ENCODE measurements at places on chromosomes 4 and X.

- DNase-seq: peak; percentile 99
Observed at GRCh38 chr4:103099691-103100392, at the start of gene BDH2. BDH2 (minus strand) TSS chr4:103099834; CDS start chr4:103096254, 3,580 bp downstream.

DNA sequence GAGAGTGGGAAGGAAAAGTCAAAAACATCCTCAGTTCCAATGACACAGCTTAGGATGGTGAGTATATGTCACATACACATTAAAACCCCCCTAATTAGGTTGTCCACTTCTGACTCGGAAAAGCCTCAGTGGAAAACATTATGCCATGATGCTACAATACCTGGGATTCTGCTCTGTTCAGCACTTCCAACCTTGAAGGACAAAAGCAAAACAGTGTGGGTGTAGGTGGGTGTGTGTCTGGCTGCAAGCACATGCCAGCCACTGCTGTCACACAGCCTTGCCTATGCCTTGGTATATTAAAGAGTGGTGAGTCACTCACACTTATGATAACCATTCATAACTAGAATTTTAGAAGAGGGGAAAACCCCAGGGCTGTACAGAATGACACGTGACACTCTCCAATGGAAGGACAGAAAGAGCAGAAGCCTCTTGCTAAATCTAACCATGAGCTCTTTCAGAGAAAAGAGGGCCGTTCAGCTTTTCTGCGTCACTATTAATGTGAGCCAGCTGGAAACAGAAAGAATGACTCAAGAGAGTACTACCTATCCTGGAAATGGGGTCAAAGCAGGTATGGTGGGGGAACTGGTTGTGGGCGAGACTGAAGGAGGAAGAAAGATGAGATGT lies 159.6 kb downstream of the TET2 start:
- DNase-seq: no peak

- no peak for DNase-seq
Observed at GRCh38 chr4:7515390-7515902, 80.7 kb upstream of the PSAPL1 start.

DNA sequence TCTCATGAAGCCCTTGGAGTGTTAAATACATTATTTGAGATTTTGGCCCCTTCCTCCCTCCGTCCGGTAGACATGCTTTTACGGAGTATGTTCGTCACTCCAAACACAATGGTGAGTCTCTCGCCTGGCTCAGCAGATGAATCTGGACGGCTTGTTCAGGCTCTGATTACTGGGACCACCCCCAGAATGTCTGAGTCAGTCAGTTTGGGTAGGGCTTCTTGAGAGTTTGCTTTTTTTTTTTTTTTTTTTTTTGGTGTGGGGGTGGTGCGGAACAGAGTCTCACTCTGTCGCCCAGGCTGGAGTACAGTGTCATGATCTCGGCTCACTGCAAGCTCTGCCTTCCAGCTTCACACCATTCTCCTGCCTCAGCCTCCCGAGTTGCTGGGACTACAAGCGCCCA lies 62.4 kb upstream of the MSANTD1 start:
- DNase-seq: no peak

GRCh38 chr4:52010986-52011385 lies 9.2 kb downstream of the LRRC66 start:
- no peak for DNase-seq

GRCh38 chrX:94524867-94525266 lies 850.9 kb downstream of the FAM133A start:
- DNase-seq: no peak

GRCh38 chr4:42436928-42437565 lies 39.8 kb downstream of the SHISA3 start:
- DNase-seq: no peak

DNA sequence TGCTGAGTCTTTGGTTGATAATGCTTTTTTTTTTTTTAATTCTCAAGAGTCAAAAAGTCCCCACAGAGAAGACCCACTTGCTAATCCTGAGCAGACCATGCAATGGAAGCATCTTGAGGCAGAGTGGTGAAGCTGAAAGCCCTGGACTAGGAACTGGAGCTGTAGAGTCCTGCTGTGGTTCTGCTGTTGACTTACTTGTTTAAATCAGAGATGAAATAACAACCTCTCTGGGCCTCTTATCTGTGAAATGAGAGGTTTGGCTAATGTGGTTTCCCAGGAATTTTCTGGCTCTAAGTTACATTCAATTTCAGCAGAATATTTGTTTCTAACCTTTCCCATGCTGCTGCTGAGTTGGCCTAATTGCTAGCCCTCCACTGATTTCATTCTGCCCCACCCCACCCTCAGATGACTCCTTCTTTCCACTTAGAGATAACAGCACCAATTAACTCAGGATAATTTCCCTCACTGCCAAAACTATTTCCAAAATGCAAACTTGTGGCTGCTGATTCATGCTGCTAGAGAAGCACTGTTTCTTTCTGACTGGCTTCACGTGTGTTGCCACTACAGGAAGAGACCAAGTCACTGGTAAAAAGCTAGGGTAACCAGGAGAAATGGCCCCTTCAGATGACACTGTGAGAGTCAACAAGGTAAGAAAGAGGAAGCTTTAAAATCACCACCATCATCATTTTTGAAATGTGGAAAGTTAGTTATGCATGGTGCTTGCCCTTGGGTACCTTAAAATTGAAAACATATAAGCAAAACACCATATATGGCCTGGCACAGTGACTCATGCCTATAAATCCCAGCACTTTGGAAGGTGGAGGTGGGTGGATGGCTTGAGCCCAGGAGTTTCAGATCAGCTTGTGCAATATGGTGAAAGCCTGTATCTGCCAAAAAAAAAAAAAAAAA lies 326.4 kb downstream of the DCHS2 start:
- DNase-seq: peak; percentile 87

GRCh38 chr4:86999136-86999643 lies 64.4 kb downstream of the AFF1 start:
- peak; percentile 51 for DNase-seq

GRCh38 chr4:23818097-23818885 lies 71.6 kb downstream of the PPARGC1A start:
- DNase-seq: no peak

DNA sequence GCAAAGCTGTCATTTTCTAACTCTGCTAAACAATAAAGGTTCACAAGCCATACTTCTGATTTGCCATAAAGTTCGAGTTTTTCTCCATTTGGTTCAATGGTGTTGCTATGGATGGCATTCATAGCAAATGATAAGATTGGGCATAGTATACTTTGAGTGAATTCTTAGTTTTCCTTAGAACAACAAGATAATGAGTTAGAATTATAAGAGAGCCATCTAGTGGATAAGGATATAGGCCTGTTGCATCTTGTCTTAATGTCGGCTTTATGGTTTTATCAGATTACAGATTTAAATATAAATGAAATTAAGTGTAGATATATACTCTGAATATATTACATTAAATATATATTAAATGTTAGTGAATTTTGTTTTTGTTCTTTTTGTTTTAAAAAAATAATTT lies 644.6 kb downstream of the IL1RAPL1 start:
- peak; percentile 37 for DNase-seq

DNA sequence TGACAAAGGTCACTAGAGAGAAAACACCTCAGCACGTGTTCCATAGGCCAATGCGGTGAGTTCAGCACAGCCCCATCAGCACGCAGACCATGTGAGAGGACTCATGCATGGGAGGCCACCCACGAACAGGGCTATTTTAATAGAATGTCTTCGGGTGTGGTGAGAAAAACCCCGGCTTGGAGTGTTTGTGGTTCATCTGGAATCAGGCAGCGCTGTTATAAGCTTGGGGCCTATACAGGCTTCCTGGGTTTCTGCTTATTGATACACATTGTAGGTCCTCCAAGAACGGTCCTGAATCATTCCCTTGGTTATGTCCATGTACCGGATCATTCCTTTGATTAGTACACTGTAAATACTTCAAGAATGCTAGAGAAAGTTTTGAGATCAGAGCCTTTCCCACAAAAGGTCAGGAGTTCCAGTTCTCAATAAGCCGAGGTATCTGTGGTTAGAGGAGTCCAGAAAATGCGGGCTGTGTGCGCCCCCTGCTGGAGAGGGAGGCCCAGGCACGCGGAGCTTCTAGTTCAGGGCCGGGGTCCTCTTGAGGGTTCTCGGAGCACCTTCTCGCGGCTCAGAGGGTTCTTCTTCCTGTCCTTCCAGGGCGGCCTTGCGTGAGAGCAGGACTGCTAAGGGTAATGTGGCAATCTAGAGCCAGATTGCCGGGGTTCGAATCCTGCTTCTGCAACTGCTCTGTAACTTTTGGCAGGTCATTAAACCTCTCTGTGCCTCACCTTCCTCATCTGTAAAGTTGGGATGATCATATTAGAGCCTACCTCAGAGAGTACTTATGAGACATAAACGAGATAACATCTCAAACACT lies 51.8 kb downstream of the TLR10 start:
- DNase-seq: peak; percentile 93

DNA sequence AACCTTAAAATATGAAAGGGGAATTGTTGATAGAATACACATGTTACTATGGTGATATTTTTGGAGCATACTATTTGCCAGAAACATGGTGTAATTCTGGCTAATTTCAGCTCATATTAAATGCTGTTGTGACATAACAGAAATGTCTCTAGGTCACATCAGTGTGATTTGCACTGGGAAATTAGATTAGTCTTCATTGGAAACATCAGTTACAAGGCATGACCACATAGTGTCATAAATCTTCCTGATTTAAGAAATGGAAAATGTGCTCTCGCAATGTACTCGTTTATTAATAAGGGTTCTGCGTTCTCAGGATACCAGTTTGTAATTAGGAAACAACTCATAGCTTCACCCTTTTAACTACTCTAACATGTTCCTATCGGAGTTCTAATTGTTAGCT lies 72.9 kb upstream of the GYPA start:
- no peak for DNase-seq

DNA sequence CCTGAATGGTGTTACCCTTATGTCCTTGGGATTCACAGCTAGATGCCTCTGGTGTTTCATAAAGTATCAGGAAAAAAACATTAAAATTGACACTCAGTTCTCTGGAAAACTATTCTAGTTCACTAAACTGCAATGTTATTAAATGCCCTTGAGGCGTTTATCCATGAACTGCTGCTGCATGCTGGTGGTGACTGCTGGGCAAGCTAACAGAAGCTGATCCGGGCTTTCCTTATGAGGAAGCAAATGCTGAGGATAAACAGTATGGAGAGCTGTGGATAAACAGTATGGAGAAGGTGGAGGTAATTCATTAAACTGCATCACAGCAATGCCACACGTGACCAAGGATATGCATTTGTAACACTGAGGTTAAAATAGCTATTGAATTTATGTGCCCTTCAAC lies 227.0 kb downstream of the NR3C2 start:
- DNase-seq: peak; percentile 20

- DNase-seq: no peak
Observed at GRCh38 chr4:177161781-177162180, 147.9 kb upstream of the NEIL3 start.

DNA sequence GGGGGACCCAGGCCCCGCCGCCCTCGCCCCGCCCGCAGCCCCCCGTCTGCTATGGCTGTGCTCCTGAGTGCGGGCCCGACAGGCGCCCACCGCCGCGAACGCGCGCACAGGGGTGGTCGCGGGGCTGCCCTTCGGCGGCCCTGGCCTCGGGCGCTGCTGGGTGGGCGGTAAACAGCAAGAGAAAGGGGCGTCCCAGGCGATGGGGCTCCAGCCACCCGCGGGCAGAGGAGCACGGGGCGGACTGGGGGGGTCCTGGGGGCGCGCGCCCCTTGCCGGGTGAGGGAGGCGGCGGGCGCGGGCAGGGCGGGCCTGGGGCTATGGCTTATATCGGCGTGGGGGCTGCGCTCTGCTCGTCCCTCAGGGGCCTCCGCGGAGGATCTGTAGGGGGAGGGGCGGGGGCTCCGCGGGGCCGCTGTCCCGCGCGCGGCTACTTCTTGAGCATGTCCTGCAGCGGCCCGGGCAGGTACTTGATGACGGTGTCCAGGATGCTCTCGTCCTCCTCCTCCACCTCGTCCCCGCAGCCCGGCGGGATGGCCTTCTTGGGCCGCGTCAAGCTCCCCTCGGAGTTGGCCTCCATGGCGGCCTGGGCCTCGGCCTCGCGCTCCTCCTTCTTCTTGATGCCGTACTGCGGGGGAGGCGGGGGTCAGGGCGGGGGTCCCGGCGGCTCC lies 39.7 kb downstream of the CPLX1 start:
- DNase-seq: no peak

DNA sequence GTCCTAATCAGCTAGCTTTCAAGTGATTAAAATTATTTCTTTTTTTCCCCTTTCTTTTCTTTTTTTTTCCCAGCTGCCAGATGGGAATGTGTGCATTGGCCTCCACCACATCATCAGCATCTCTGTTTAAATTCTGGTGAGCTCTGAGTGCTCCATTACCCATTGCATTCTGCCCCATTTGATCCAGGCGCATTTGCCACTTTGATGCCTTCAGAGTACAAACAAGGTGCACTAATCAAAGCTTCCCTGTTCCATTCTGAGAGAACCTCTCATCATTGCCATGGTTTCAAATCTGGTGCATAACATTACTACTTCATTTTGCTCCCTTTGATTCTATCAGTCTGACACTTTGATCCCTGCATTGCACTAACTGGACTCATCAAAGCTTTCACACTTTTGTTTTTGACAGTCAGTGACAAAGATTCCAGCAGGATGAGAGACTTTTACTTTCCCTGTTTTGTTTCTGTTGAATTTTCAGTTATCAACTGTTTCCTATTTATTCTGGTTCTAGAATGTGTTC lies 238.8 kb upstream of the PCDH10 start:
- no peak for DNase-seq

DNA sequence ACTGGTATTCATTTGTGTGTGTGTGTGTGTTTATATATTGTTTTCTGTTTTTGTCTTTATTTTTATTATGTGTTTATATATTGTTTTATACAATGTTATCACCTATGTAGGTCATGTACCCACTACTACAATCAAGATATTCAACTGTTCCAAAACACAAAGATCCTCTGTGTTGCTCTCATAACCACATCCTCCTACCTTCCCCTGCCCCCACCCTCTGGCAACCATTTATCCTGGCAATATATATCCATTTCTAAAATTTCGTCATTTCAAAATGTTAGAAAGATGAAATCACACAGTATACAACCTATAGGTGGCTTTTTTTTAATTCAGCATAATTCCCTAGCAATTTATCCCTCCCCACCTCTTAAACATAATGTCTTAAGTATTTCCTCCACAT lies 18.8 kb upstream of the RPL34 start:
- DNase-seq: no peak

DNA sequence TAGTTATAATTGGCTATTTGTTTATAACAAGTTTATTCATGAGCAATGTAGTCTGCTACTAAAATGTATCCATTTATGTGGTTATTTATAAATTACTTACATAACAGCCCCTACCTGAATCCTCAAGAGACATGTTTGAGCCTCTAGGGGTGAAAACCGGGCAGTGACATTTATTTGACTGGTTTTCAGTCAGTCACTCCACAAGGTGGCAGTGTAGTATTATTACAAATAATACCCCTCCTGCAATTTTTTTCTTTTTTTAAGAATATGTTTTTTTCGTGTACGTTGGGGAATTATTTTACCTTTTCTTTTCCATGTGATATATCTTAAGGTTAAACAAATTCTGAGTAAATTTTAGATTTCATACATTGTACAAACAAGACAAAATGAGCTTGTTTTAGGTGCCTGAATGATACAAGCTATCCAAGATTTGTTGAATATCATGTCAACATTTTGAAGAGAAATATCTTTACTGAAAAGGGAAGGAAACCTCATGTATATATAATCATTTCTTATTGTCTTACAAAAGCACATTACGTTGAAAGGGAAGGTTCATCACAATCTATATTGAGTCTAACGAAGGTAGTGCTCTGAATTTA lies 598.7 kb upstream of the TECRL start:
- peak; percentile 77 for DNase-seq

GRCh38 chr4:85886665-85887064 lies 411.7 kb downstream of the ARHGAP24 start:
- DNase-seq: no peak

Data from adipocyte (in vitro differentiated cells).